Naive B cell (primary cell): ENCODE measurements at places on chromosomes 16 and 17.

DNA sequence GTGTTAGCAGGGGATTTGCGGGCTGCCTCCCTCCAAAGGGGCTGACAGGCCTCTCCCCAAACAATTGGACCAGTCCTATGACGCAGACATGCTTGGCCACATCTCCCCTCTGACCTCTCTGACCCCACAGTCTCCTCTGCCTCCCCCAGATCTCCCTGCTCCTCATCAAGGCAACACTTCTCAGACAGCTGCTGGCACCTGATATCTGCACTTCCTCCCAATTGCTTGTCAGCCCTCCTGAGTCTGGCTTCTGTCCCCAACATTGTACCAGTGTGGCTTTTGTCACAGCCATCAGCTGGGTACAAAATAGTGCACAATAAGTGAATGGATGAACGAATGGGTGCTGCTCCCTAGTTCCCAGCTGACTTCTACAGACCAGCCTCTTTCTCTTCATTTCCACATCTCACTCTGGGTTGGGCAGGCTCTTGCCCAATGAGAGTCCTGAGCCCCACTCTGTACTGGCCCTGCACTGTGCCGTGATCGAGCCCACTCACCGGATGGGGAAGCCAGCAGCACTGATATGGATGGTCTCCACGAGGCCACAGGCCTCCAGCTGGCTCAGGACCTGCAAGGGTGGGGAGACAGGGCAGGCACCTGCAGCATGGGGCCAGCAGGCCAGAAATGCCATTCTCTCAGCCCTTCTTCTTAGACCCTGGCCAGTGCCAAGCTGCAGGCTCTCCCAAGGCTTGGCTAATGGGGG is 17.1 kb downstream of the ZNHIT3 start:
- H3K27ac ChIP-seq = no peak overlapping the region
- peaks cover 7% of the 10 kb centered on the region for H3K36me3 ChIP-seq
- H3K4me1 ChIP-seq = peaks cover 15% of the 10 kb centered on the region
- H3K4me3 ChIP-seq = no peak overlapping the region
- DNase-seq = no peak

DNA sequence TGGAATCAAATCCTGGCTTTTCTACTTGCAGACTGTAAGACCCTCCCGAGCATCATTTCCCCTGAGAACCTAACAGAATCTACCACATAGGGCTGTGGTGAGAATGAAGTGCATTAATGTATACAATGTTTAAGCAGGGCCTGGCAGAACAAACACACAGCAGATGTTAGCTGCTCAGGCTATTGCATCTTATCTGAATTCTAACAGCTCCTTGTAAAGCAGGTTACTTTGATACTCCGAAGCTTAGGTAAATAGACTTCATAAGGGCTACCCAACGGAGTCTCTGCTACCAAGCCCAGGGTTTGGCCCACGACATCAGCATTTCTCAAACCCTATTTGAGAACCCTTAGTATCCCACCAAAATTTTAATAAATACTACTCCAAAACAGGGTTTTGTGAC is 24.4 kb upstream of the NOS2 start:
- H3K27me3 ChIP-seq = peaks cover 14% of the 10 kb centered on the region
- H3K4me3 ChIP-seq = no peak overlapping the region
- H3K36me3 ChIP-seq = peaks cover 15% of the 10 kb centered on the region

- DNase-seq = peak; percentile 51
- no peaks in the 10 kb centered on the region for H3K36me3 ChIP-seq
- peaks cover 15% of the 10 kb centered on the region for H3K4me1 ChIP-seq
- H3K4me3 ChIP-seq = peak overlapping the region; percentile 76
- no peak overlapping the region for H3K27ac ChIP-seq
Measured at GRCh38 chr17:27381007-27381501, 75.2 kb upstream of the KSR1 start.

- H3K27me3 ChIP-seq = no peaks in the 10 kb centered on the region
- no peaks in the 10 kb centered on the region for H3K36me3 ChIP-seq
- DNase-seq = no peak
- no peak overlapping the region for H3K27ac ChIP-seq
- peaks cover 65% of the 10 kb centered on the region for H3K4me1 ChIP-seq
- H3K4me3 ChIP-seq = no peak overlapping the region
Measured at GRCh38 chr17:44118427-44119050, 4.9 kb downstream of the HDAC5 start.

- DNase-seq = no peak
- H3K27me3 ChIP-seq = no peaks in the 10 kb centered on the region
- H3K4me3 ChIP-seq = no peak overlapping the region
- H3K27ac ChIP-seq = peak overlapping the region; percentile 28
Measured at GRCh38 chr17:32124985-32125847, 17.1 kb upstream of the RHOT1 start.

- DNase-seq = peak; percentile 46
- H3K36me3 ChIP-seq = no peaks in the 10 kb centered on the region
- peak overlapping the region; percentile 98 for H3K4me3 ChIP-seq
- H3K27me3 ChIP-seq = no peaks in the 10 kb centered on the region
Measured at GRCh38 chr17:63696381-63696961, 3.5 kb downstream of the LIMD2 start.

DNA sequence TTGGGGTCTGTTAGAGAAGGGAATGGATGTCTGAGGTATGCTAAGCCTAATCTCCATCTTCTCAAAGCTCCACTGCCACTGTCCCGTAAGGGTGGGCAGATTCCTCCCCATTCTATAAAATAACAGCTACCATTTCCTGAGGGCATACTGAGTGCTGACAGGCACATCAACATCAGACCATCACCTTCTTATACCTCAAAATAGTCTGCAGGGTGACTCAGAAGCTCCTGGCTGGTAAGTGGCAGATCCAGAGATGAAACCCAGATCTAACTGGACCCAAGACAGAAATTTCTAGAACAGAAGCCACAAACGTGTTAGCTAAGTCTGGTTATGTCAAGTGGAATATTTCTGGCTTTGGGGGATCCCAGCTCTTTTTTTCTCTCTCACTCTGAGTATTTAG is 548.0 kb downstream of the WWOX start:
- no peaks in the 10 kb centered on the region for H3K27me3 ChIP-seq
- no peak overlapping the region for H3K4me3 ChIP-seq
- H3K36me3 ChIP-seq = peaks cover under 1% of the 10 kb centered on the region
- DNase-seq = no peak
- H3K27ac ChIP-seq = no peak overlapping the region

- H3K36me3 ChIP-seq = no peaks in the 10 kb centered on the region
- H3K27me3 ChIP-seq = peaks cover 41% of the 10 kb centered on the region
- no peak overlapping the region for H3K27ac ChIP-seq
- H3K4me3 ChIP-seq = no peak overlapping the region
Measured at GRCh38 chr17:8708025-8708461, 36.6 kb downstream of the CCDC42 start.

DNA sequence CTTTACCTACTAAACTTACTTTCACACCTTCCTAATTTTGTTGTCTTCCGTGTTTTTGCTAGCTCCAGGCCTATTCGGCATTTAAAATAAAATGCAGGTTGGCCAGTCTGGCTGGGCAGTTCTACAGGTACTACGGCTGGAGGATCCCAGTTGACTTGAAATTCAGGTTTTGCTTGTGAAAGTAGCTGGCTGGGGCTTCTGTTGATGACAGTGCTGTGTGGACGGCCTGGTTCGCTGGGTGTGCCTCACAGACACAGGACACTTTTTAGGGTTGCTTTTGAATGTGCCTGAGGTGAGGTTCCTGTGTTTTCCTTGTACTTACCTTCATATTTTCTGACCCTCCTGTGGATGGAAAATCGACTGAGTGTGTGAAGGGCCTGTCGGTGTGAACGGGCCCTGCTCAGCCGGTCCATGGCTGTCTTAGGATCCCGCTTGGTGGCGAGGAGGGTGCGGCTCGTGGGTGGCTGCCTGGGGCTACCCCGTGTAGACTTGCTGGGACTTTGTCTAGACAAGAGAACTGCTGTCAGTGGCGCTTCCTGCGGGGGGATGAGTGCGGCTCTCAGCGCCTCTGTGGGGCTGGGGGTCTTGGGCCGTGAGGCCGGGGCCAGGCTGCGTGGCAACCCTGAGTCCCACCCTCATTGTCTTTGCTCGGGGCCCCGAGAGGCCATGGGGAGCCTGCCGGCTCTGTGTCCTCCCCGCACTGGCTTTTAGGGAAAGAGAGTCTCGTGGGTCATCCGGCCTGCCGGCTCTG is 18.7 kb upstream of the ZNF750 start:
- peaks cover 18% of the 10 kb centered on the region for H3K27me3 ChIP-seq
- H3K4me1 ChIP-seq = peaks cover 39% of the 10 kb centered on the region
- H3K4me3 ChIP-seq = no peak overlapping the region
- H3K36me3 ChIP-seq = peaks cover 14% of the 10 kb centered on the region

- H3K4me1 ChIP-seq = peaks cover 14% of the 10 kb centered on the region
- H3K4me3 ChIP-seq = no peak overlapping the region
- no peaks in the 10 kb centered on the region for H3K36me3 ChIP-seq
- H3K27me3 ChIP-seq = no peaks in the 10 kb centered on the region
- no peak for DNase-seq
Measured at GRCh38 chr17:75160211-75160610, 5.9 kb upstream of the JPT1 start.

DNA sequence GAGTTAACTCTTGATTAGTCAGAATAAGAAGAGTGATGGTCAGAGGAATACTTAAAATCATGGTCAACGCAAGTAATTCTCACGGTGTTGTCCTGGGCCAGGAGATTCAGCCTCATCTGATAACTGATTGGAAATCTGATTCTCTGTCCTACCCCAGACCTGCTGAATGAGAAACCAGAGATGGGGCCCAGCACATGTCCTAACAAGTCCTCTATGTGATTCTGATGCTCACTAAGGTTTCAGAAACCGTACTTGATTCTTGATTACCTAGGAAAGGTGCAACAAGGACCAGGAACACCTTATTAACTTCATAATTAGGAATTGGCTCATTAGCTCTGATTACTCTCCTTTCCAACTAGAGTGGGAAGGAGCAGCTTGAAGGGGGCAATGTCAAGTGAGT is 44.5 kb downstream of the ANKFY1 start:
- H3K4me1 ChIP-seq = peaks cover 6% of the 10 kb centered on the region
- no peak overlapping the region for H3K27ac ChIP-seq
- no peak overlapping the region for H3K4me3 ChIP-seq

- no peaks in the 10 kb centered on the region for H3K36me3 ChIP-seq
- no peak overlapping the region for H3K27ac ChIP-seq
- H3K4me3 ChIP-seq = peak overlapping the region; percentile 82
- no peaks in the 10 kb centered on the region for H3K27me3 ChIP-seq
- peaks cover 43% of the 10 kb centered on the region for H3K4me1 ChIP-seq
Measured at GRCh38 chr17:76139801-76140660, 1.0 kb downstream of the FOXJ1 start.

- H3K4me1 ChIP-seq = no peaks in the 10 kb centered on the region
- no peaks in the 10 kb centered on the region for H3K36me3 ChIP-seq
- H3K4me3 ChIP-seq = no peak overlapping the region
Measured at GRCh38 chr17:70251706-70252105, 82.4 kb downstream of the KCNJ2 start.

DNA sequence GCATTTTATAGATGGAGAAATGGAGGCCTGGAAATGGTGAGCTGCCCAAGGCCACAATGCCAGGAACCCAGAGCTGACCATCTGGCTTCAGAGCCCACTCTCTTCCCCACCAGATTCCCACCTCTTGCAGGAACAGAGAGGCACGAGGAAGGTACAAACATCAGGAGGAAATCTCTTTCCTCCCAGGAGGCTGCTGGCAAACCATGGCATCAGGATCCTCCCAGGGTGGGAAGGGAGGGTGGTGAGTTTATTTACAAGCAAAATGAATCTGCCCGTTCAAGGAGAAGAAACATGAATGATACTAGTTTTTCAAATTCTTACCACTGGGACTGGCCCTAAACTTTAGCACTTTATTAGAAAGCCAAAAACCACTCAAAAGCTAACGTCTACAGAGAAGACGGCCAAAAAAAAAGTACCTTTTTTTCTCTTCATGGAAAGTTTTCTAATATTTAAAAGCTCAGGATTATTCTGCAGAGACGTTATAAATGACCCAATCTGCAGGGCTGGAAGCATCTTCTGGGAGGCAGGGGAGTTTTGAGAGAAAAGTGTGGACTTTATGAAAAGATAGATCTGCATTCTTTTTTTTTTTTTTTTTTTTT is 79.1 kb downstream of the NXN start:
- H3K27ac ChIP-seq = no peak overlapping the region
- no peaks in the 10 kb centered on the region for H3K36me3 ChIP-seq
- H3K27me3 ChIP-seq = peaks cover 32% of the 10 kb centered on the region
- no peaks in the 10 kb centered on the region for H3K4me1 ChIP-seq
- DNase-seq = no peak

- no peaks in the 10 kb centered on the region for H3K36me3 ChIP-seq
- no peak for DNase-seq
- no peak overlapping the region for H3K27ac ChIP-seq
- H3K4me1 ChIP-seq = no peaks in the 10 kb centered on the region
- H3K4me3 ChIP-seq = no peak overlapping the region
- H3K27me3 ChIP-seq = no peaks in the 10 kb centered on the region
Measured at GRCh38 chr16:52309446-52310416, 237.2 kb downstream of the TOX3 start.

- DNase-seq = no peak
- no peak overlapping the region for H3K27ac ChIP-seq
- no peaks in the 10 kb centered on the region for H3K36me3 ChIP-seq
- no peaks in the 10 kb centered on the region for H3K27me3 ChIP-seq
Measured at GRCh38 chr16:30744183-30744582, 4.0 kb upstream of the PHKG2 start.

DNA sequence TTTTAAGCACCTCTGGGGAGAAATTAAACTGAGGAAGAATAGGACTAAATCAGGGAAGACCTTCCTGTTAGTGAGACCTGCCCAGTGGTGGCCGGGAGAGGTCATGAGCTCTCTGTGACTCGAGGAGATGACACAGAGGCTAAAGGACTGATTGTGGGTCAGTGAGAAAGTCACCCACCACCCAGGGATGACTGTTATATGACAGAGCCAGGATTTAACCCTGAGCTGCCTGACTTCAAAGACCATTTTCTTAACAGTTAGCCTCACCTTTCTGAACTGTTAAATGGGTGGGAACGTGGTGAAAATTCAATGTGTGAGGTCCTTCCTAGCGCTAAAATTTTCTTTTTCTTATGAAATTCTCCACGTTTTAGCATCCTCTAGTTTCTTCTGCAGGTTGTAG is 72.5 kb downstream of the WSB1 start:
- peaks cover 4% of the 10 kb centered on the region for H3K36me3 ChIP-seq
- no peak overlapping the region for H3K4me3 ChIP-seq
- H3K27me3 ChIP-seq = no peaks in the 10 kb centered on the region

GRCh38 chr16:66146798-66147197 is 219.7 kb upstream of the CDH5 start:
- peaks cover 14% of the 10 kb centered on the region for H3K4me1 ChIP-seq
- DNase-seq = no peak
- peaks cover 10% of the 10 kb centered on the region for H3K27me3 ChIP-seq
- no peak overlapping the region for H3K27ac ChIP-seq
- H3K36me3 ChIP-seq = no peaks in the 10 kb centered on the region
- H3K4me3 ChIP-seq = no peak overlapping the region

DNA sequence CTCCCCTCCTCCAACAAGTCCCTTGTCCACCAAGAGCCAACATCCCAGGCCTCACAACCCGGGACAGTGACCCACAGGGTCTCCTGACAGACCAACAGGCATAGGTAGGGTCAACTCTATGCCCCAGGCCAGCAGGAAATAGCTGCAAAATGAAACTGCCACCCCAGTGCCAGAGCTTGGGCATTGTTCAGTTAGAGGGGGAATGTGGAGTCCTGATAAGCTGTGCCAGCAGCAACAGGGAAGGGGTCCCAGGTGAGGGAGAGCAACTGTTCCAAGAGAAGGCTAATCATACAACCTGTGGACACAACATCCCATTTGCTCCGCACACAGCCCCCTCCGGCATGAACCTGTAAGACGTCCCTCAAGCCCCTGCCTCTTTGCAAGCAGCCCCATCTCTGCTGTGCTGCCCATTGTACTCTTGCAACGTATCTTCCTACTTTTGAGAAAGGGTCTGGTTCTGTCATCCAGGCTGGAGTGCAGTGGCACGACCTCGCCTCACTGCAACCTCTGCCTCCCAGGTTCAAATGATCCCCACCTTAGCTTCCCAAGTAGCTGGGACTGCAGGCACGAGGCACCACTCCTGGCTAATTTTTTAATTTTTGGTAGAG is 17.2 kb downstream of the CTRB2 start:
- H3K27ac ChIP-seq = no peak overlapping the region
- H3K4me3 ChIP-seq = no peak overlapping the region
- no peaks in the 10 kb centered on the region for H3K4me1 ChIP-seq
- peaks cover 70% of the 10 kb centered on the region for H3K27me3 ChIP-seq
- no peaks in the 10 kb centered on the region for H3K36me3 ChIP-seq
